ENCODE measurements at places on chromosomes 3 and 15.

DNA sequence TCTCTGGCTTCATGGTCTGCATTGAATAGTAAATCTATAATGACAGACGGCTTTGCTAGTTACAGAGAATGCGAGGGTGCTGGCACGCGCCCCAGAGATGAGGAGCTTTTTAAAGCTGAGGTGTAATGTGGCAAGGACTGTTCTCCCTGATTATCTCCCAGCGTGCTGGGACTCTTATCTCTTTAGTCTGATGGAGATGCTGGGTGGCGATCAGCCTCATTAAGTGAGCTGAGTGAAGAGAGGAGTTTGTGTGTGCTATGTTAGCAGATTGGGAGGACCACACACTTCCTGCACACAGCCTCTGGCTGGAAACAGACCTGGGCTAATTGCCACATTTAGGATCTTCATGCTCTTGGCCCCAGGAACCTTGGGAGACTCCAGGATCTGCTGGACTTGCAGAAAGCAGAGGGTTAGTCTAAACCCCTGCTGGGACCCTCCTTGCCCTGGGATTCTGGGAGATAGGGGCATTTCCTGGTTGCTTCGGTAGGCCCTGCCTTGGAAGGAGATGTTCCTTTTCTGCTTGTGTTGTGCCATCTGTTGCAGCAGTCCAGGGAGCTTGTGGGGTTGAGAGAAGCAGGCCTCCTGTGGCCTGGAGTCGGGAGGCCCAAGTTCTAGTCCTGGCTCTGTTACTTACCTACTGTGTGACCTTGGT, 15.0 kb downstream of the PDIA5 start:
- DNase-seq = no peak

GRCh38 chr3:150697646-150698045, 6.1 kb downstream of the ERICH6 start:
- peak; percentile 58 for DNase-seq

DNA sequence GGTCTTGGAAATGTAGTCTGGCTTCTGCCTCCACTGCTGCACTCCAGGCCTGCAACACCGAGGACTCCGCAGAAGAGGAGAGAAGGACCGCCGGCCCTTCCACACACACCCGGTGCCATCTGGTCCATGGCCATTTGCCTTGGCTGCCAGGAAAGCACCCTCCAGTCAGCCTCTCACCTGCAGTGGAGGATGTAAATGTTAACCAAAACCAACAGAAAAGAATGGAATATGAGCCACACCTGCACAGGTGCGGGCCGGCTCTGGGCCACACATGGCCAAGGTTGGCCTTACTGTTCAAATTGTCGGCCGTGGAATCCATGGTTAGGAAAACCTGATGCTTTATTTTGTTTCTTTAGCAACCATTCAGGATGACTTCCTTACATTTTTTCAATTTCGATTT, 178.3 kb upstream of the C2CD4B start:
- no peak for DNase-seq

DNA sequence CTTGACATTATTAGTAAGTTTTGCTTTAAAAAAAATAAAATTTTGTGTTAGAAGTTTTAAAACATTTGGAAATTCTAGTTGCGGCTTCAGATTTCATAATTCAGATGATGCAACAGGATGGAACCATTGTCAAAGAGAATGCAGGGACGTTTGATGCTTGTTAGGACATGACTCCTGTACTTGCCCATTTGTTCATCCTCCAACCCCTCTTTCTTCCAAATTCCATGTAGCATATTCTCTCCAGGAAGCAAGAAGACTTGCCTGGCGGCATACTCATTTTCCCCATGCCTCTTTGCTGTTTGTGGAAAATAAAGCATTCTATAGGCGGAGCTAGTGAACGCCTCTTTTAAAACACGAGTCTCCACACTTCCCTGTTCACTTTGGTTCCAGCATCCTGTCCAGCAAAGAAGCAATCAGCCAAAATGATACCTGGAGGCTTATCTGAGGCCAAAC, at the start of gene CSTA:
Gene CSTA, plus strand, starts transcription at position 378 of the 453 bp plus-strand sequence. Its CDS starts 45 bp downstream, at position 423.
- no peak for DNase-seq

- no peak for DNase-seq
Observed at GRCh38 chr15:31831596-31831995, 198.7 kb upstream of the CHRNA7 start.

DNA sequence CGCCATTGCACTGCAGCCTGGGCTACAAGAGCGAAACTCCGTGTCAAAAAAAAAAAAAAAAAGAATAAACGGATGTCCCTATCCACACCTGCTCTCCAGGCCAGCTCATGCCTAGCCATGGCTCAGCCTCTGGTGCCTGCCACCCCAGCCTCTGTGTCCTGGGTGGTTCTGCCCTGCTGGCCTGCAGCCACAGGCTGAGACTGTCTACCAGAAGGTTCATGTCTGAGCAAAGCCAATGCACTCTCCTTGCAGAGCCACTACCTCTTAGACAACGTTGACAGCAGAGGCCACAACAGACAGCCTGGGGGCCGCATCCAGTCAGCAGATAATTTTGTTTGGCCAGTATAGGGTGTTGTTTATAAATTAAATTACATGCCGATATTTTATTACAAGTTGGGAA, 127.7 kb downstream of the ASB7 start:
- no peak for DNase-seq

DNA sequence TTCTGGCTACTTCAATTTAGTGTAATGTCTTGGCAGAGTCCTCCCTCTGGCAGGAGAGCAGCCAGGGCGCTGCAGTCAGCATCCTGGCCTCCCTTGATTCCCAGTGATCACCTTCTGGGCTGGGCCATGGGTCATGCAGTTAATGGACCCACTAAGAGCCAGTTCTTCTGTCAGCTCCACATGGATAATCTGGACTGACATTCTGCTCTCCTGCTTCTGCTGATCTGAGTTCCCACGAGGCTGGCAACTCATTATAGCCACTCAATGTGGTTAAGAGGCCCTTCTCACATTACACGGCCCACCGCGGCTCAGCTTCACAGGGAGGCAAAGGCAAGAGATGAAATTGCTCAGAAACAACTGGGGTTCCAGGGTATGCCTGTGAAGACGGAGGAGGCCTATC, 94.0 kb downstream of the WDR76 start:
- DNase-seq = peak; percentile 50

DNA sequence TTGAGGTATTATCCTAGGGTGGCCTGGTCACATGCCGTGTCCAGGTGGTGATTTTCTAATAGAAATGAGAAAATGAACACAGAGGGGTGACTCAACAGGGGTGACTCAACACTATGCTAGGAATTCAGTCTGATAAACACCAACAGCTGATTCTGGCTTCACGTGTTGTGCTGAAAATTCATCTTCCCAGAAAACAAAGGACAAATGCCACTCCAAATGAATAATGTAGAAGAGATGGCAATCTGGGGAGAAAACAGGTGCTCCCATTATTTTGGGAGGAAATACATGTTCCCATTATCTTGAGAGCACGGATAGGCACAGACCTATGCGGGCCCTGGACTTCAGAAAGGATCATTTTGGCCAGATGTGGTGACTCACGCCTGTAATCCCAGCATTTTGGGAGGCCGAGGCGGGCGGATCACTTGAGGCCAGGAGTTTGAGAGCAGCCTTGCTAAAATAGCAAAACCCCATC, 101.2 kb upstream of the MEX3B start:
- peak; percentile 91 for DNase-seq

- peak; percentile 17 for DNase-seq
Observed at GRCh38 chr3:11085093-11085840, 69.0 kb upstream of the HRH1 start.

GRCh38 chr3:155605571-155605970, 139.3 kb downstream of the PLCH1 start:
- peak; percentile 35 for DNase-seq

GRCh38 chr3:155218462-155218861, 75.0 kb downstream of the STRIT1 start:
- DNase-seq = no peak

DNA sequence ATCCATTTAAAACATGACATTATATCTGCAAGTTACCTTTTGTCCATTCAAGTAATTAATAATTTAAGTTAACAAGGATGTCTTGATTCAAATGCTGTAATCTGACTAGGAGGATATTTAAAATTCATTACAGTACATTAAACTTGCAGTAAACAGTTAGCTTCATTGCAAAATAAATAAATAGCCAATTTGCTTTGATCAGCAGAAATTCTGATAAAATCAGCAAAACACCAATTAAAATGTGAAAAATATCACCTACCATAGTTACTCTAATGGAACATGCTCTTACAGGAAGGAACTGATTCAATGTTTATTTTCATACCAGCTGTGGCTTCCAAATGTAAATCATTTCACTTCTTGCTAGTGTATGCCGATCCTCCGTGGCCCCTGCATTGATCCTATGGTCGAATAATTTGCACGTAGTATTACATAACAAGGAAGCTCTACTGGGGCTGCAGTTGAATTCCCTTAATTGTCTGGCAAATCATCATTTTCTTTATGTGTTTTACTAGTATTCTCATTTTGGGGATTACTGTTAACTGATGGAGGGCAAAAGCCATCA, 150.7 kb downstream of the FOXB1 start:
- DNase-seq = no peak

DNA sequence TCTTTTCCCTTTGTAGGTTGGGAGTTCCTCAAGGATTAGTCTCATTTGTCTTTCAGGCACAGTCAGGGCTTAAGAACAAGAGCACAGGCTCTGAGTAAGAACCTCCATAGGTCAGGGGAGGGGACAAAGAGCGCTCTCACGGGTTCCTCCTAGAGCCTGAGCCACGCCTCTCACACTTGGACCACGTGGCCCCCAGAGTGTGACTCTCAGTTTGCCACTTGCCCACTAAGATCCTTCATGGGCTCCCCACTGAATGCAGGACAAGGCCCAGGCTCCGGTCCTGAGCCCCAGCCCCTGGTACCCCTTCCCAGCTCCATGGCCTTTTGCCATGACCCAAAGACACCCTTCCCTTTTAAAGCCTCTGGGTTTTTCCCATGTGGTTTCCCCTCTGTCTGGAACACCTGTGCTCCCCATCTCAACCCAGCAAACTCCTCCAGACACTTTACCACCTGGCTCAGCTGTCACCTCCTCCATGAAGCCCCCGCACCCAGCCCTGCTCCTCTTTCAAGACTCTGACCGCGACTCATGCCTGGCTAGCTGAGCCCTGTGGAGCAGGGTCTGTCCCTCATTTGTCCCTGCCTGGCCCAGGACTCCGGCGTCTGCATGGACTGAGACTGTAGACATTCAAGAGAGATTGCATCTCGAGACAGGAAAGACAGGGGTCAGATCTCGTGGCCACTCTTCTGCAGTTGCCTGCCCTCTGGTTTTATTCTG, 32.7 kb downstream of the IQSEC1 start:
- DNase-seq = no peak

DNA sequence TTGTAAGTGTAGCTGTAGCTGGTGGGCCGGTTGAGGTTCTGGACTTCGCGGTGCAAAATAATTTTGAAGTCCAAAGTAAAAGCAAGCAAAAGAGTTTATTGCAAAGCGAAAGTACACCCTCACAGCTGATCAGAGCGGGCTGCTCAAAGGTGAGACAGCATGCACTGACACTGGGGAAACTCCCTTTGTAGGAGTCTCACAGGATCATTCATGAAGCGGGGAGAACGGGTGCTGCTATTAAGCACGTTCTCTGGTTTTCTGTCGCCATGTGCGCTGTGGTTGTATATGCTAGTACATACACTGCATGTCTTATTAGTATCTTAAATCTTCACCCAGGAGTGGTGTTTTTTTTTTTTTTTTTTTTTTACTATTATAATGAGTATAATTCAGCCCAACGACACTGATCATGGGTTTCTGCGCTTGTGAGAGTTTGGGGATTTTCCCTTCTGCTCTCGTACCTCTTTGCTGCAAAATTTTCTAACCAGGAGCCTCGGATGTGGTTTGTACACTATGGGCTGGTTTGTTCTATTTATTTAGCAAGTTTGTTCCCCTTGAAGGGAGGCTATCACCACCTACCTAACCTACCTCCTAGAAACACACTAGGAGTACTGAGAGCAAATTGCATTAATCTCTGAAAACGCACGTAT, 1.4 kb upstream of the AP4E1 start:
- peak; percentile 7 for DNase-seq

- DNase-seq = peak; percentile 89
Observed at GRCh38 chr3:195850857-195851543, 39.3 kb upstream of the MUC4 start.

DNA sequence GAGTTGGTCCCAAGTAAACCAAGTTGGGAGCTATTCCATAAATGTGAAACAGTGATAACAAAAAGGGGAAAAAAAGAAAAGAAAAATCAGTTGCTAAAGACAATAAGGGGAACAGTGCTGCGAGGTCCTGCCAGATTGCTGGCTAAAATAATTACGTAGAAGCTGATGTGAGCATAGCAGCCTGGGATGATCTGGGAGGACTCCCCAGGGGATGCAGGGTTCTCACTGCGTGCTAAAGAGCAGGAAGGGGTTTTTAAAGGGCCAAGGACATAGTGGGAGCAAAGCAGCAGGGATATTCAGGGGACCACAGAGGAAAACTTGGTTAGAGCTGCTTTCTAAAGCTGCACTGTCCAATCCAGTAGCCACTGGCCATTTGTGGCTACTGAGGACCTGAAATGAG, 133.0 kb upstream of the UMPS start:
- DNase-seq = no peak

- DNase-seq = peak; percentile 57
Observed at GRCh38 chr3:27357665-27358258, 11.4 kb downstream of the NEK10 start.

GRCh38 chr3:39972508-39972907, 163.1 kb downstream of the MYRIP start:
- DNase-seq = no peak

DNA sequence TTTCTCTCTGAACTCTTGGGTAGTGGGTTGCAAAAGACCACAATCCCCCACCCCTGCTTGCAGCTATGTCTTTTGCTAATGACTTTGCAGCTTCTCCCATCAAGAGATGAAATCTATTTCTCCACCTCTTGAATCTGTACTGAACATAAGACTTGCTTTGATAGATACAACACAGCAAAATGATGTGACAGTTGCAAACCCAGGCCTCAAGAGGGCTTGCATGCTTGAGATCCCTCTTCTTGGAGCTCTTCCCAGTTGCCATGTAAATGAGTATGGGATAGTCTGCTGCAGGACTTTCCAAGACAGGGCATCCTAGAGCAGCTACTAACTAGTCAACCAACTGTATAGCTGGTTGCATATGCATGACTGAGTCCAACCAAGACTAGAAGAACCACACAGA, 783.6 kb downstream of the PDCD6IP start:
- DNase-seq = no peak

- no peak for DNase-seq
Observed at GRCh38 chr3:60298141-60298540, 953.1 kb downstream of the FHIT start.
